ENCODE measurements at places on chromosomes 6 and 20.

- DNase-seq, result no peak
Observed at GRCh38 chr6:16518265-16518664, 243.0 kb downstream of the ATXN1 start.

GRCh38 chr6:127439718-127440117 lies 19.5 kb downstream of the KIAA0408 start:
- DNase-seq, result no peak

- no peak for DNase-seq
Observed at GRCh38 chr20:45096781-45097180, 4.1 kb downstream of the KCNS1 start.

GRCh38 chr20:35319192-35319870 lies 27.1 kb upstream of the FAM83C start:
- no peak for DNase-seq

DNA sequence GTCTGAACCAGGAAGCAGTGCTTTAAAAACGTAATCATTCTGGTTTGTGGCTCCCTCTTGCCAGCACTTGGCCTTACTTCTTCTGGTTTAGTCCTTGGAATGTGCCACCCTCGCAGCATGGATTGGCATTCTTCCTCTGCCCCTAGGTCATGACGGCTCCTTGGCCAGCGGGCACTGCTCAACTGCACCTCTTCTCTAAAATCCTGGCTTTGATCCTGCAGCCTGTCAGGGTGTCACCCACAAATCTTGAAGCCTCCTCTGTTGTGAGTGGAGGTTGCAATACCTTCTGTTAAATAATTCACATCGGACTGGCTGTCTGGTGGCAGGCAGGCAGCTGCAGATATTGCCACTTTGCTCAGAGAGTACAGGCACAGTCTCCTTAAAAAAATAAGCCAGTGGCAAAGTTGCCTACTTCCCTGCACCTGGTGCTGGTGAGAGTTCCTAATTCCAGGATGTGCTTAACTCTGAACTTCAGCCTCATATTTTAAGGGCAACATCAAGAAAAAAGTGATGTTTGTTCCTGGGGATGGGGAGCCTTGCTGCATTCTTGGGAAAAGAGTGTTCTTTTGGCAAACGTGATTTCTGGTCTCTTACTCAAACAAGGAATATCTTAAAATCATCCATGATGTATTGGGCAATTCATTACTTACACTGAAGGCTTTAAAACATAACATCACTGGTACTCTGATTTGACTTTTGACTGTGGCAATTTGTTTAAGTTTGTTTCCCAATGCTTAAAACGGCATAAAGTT lies 179.8 kb downstream of the FOXA2 start:
- no peak for DNase-seq

DNA sequence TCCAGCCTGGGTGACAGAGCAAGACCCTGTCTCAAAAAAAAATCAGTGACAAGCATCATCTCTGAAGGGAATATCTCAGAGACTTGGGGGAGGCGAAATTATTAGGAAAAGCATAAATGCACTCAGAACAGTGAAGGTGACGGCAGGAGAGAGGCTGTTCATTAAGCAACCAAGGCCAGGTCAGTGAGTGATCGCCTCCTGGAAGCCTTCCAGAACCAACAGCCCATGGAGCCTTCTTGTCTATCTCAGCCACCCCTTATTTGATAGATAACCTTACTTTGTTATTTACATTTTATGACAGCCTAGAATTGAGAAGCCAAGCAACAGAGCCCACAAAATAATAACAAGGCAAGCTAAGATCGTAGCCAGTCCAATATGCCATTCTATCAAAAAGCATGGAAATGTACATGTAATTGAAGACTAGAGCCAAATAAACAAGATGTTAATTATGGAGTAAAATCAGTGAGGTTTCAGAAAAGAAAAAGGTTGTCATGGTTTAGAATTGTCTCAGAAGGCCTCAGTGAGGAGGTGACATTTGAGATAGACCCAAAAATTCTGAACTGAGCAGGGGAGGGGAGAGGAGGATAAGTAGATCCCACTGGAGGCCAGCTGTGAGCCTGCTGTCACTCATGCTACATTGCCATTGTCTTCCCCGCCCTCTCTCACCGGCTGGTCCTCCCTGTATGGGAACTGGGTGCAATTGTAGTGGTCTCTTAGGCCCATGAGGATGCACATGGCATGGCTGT lies 17.8 kb downstream of the BNIP5 start:
- no peak for DNase-seq

GRCh38 chr20:40868551-40869217 lies 159.9 kb upstream of the TOP1 start:
- no peak for DNase-seq

GRCh38 chr6:153085239-153085638 lies 45.8 kb downstream of the RGS17 start:
- DNase-seq, result no peak

- DNase-seq, result no peak
Observed at GRCh38 chr6:42350911-42351310, 100.8 kb downstream of the TRERF1 start.

- no peak for DNase-seq
Observed at GRCh38 chr20:50009521-50010454, 27.0 kb downstream of the SNAI1 start.

GRCh38 chr6:142339113-142339512 lies 37.3 kb downstream of the ADGRG6 start:
- DNase-seq, result no peak

DNA sequence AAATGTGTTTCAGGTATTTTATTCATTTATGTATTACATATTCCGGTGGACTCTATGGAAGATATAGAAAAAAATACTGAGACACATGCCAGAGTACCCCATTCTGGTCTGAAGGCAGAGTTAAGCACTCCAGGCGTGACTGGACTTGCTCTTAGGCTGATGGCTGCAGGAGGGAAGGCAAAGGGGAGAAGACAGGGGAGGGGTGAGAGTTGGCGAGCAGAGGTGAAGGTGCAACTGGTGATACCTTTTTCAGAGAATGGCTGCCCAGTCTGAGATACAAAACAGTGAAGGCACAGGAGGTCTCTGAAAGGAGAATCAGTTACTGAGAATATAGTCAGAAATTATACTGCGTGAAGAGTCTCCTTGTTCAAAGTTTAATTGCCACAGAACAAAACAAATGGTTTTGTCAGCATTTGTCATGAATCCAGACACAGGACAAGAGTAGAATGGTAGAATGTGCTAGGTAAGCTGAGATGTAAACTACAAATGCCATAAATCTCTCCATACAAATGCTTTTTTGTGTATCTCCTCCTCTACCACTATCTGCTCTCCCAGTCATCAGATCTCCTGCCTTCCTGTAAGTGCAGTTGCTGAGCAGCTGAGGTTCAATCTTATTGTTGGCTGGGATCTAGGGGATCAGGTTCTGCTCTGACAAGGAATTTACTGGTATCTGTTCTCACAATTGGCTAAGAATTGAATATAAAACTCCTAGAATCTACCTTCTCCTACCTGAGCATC lies 104.2 kb upstream of the DST start:
- no peak for DNase-seq

GRCh38 chr6:34459899-34460593 lies 5.8 kb upstream of the PACSIN1 start:
- DNase-seq, result no peak

GRCh38 chr20:24328901-24329300 lies 140.5 kb upstream of the SYNDIG1 start:
- no peak for DNase-seq

DNA sequence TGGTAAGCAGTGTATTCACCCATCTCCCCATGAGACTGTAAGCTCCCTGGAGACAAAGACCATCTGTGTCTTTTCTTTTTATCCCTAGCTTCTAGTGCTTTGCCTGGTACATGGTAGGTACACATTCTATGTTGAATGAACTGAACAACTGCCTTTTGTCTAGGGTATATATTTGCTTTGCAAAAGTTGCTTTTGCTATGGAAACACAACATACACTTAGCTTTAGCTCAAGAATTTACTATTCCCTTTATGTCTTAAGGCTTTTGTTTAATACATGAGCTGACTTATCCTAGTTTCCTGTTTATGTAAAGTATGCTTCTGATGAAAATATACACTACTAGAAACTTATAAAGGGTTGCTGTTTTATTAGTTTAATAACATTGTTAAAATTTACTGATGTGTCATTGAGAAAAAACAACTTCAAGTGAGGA lies 198.2 kb downstream of the PRL start:
- no peak for DNase-seq

DNA sequence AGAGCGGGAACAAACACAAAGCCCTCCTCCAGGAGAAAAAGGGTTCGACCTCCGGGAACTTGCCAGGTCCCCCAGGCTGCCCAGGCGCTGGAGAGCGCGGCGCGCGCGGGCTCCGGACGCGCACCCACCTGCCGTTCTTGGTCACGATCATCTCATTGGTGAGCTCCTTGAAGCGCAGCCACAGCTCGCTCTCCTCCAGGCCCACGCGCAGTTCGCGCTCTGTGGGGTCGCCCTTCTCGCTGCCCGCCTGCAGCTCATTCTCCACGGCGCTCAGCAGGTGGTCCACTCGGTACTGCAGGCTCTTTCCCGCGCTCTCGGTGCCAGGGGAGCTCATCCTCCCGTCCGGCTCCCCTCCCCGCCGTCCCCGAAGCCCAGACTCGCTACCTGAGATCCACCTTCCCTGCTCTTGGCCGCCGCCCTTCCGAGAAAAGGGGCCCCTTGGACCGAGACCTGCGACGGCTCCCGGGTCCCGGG lies 356 bp downstream of the TBXT start:
- no peak for DNase-seq

DNA sequence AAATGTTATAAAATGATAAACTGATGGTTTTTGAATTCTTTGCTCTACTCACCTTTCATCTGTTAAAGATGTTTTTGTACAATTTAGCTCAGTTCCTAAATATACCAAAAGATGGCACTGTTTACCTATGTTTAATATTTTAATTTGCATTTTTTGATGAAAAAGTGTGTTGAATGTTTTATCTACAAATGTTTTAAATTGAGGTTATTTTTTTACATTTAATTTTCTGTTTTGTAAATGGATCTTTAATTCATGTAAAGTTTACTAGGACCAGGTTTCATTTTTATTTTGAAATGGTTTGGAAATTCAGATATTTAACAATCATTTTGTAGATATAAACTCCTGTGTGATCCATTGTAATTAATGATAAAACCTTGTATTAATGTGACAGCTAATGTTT lies 30.0 kb downstream of the CDKAL1 start:
- DNase-seq, result no peak

DNA sequence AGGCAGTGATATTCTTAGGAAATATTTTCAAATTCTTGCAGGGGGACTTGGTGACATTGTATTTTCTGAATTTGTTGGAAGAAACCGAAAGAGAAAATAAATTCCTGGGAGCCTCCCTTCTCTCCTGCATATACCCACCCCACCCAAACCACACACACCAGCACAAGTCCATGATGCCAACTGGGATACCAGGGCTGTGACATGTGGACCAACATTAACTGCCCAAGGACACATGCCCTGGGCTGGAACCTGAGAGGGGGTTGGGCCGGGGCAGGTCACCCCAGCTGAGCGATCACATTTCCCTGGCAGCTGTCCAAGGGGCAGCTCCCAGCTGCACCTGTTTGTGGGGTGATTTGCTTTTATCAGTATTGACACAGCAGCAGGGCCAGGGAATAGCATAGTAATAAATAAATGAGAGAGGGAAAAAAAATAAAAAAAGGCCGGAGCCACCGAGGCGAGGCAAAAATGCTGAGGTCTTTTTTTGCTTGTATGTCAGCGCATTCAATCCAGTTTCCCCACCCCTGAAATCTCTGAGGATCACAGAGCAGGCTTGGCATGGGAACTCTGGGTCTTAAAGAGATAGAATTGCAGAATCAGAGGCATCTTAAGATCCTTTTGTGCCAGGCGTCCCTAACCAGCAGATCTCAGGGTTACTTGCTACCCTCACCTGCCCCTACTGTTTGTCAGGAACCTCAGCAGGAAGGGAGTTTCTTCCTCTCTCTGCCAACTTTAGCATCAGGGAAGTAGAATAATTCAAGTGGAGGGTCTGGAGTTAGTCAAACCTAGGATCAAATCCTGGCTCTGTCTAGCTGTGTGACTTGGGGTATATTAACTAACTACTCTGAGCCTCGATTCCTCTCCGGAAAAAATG lies 66.5 kb upstream of the PIM1 start:
- DNase-seq, result peak; percentile 77

- no peak for DNase-seq
Observed at GRCh38 chr20:9503526-9504245, 10.7 kb upstream of the LAMP5 start.

DNA sequence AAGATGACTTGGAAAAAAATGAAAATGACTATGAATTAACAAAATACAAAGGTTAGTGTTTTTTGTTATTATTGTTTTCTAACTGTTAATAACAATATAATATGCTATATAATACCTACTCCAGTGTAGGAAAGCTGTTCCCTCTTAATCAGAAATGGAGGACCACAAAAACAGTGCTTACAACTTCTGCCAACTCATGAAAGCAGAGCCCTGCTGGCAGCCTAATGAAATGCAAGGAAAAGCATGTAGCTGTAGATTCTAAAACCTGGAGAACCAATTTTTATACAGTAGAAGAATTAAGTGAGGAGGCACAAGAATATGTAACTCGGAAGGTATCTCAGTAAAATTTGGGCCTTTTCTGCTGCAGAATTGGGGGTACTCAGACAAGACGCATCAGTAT lies 29.4 kb downstream of the PHIP start:
- DNase-seq, result no peak

DNA sequence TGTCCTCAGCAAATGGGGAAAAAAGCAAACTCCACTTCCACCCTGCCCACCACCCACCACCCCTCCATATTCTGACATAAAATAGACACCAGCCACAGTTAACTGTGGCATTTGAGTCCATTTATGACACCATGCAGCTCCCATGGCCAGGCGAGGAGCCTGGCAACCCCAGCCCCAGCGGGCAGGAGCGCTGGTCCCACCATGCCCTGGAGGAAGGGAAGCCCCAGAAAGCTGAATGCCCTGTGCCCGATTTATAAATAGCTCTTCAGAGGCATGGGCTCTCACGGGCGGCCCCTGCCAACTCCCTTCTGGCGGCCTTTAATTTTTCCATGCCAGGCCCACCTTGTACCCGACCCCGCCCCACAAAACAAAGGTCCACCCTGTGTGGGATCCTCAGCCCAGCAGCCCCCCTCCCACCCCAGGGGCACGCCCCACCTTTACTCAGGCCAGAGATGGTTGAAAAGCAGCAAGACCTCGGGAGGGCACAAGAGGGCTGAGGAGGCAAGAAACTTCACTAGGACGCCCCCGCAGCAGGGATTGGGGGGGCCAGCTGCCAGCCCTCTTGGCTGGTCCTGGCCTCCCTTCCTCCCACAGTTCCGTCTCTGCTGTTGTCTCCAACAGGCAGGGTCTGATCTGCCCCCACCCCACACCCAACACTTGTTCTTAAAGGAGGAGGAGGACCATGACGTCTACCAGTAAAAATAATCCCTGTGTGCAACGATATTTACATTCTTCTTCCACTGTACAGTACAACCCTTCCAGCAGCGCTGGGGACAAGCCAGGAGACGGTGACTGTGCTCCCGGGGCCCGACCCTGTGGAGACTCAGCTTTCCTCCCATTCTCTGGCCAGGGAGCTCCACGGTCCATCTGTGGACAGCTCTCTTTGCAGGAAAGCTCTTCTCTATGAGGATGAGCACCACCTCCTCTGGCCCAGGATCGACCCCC lies 115.6 kb upstream of the CDYL start:
- no peak for DNase-seq
